Hypothalamus (tissue), 51 donors: ENCODE measurements at places on chromosomes 11 and 22.

DNA sequence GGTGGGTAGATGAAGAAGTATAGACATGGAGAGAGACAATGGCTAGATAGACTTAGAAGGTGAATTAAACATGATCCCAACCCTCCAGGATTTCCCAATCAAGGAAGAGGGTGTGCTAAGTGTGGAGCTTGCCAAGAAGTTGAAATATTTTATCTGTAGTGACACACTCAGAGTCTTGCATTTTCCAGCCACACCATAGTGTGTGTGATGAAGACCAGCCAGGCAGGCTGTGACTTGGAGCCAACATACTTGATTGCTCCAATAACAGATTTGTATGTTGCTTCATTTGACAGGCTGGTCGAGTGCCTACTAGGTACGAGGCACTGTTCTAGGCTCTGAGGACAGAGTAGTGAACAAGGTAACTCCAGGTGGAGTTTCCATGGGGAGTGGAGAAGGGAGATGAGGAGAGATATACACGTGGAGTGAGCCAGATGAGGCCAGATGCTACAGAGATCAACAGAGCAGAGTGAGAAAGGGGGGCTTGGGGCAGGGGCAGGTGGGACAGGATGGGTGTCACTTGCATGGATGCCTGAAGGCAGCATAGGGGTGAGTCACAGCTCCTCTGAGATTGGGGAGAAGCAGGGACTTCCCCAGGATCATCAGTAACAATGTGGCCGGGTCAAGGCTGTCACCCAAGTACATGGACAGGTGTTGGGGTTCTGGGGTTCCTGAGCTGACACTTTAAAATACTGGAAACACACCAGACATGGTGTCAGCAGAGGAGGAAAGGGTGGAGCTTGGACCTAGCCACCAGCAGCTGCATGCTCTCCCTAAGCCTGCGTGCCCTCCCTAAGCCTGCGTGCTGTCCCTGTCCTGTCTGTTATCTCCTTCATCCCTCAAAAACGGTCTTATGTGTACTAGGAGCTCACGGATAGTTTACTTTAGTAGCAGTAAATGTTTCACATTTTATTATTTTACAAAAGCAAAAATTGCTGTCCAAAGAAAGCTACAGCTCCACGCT lies 23.6 kb downstream of the PDGFB start:
- no peak for DNase-seq

GRCh38 chr11:70671083-70671482 lies 272.8 kb downstream of the CTTN start:
- no peak for DNase-seq

DNA sequence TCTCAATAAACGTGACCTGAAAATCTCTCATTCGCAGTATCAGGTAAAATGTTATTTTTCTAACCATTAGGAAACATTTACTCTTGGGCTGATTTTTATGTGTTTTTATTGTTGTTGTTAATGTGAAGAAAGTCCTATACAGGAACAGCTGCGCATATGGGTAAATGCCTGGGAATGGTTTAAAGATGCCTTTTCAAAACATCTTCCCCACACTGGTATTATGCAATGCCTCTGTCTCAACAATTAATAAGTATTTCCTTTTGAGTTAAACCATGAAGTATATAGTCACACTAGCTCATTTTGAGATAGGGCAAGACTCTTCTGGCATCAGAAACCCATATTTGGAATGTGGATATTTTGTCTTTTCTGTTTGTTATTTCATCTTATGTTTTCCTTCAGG lies 13.7 kb upstream of the LIN7C start:
- no peak for DNase-seq

- DNase-seq = no peak
Measured at GRCh38 chr11:105937331-105937730, 84.7 kb downstream of the MSANTD4 start.

DNA sequence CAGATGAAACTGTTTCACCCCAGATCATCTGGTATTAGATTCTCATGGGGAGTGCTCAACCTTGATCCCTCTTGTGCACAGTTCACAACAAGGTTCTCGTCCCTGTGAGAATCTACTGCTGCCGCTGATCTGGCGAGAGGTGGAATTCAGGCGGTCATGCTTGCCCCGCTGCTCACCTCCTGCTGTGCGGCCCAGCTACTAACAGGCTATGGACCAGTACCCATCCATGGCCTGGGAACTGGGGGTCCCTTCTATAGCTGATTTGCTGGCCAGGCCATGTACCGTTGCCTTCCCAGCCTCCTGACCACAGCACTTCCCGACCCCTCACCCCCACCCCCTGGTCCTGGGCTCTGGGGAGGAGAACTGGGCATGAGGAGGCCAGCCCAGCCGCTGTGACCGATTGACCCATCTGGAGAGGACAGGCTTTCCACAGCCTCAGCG lies 2.6 kb downstream of the PHLDA2 start:
- no peak for DNase-seq

GRCh38 chr11:126878913-126879482 lies 121.6 kb downstream of the KIRREL3 start:
- DNase-seq = no peak

DNA sequence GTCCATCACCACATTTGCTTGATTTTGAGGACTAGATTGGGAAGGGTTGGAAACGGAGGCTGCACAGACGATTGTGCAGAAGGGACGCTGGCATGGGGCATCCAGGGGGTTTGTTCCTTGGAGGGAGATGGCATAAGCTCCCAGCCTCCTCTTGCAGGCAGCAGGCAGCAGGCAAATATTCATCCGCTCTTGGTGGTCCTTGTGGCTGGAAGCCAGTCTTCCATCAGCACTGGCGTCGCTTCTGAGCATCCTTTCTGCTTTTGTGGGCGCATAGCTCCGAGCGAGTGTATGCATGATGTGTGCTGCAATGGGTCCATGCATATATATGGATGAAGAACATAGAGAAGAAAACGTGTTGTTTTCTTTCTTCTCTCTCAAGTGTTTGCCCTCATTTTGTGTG lies 166.1 kb upstream of the NTM start:
- DNase-seq = no peak

GRCh38 chr22:23754980-23755636 lies 883 bp upstream of the VPREB3 start:
- no peak for DNase-seq

GRCh38 chr11:116505298-116506262 lies 267.2 kb downstream of the BUD13 start:
- no peak for DNase-seq

- DNase-seq = no peak
Measured at GRCh38 chr11:58027341-58027740, 3.4 kb upstream of the OR6Q1 start.

DNA sequence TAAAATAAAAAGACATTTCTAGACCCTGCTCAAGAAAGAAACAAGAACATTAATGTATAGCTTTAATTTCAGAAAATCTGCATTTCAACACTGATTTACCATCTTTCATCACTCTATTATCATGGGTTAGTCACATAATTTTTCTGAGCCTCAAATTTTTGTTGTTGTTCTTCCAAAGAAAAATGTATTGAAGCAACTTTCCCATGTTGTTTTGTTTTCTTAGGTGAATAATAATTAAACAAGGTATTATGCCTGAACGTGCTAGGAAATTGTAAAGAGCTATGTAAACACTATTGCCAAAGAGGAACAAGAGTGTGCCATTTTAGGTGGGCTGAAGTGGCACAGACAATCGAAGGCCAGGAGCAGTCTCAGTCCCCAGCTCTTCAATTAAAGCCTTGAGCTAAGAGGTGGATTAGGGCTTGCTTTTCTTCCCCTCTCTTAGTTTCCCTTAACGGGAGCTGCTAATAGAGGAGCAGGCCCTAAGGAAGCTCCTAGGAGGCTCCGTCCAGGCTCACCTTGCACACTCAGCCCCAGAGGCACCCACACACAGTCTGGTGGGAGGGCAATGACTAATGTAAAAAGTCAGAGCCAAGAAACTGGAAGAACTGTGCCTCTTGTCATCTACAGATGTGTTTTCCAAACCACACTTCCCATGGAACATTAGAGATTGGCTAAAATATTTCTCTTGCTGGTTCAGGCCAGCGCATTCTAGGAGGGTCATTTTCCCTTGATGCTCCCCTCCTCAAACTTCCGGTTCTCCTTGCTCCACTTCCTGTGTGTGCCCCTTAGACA lies 8.8 kb upstream of the UBASH3B start:
- DNase-seq = no peak

DNA sequence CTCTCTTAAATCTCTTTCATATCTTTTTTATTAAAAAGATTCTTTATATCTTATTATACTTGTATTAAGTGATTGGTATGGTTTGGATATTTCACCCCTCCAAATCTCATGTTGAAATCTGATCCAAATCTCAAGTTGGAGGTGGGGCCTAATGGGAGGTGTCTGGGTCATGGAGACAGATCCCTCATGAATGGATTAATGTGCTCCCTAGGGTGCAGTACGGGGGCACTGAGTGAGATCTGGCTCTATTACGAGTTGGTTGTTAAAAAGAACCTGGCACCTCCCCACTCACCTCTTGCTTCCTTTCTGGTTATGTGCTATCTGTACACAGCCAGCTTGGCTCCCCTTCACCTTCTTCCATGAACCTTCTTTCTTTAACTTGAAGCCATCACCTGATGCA lies 149.6 kb downstream of the CWF19L2 start:
- no peak for DNase-seq

DNA sequence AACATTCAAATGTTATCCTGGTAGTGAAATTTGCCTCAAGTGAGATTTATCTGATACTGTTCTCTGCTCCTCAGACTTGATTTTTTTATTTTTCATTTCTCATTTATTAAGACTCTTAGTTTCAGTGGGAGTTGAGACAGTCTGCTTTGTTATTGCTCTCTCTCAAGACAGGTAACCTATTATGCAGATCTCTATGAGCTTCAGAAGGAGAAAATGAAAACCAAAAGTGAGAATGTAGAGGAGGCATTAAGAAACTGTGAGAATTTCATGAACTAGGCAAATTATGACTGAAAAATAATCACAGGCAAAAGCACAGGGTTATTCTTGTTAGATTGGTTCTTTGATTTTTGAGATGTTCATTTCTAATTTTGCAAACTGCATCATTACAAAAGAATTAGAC lies 290.0 kb upstream of the CHORDC1 start:
- DNase-seq = no peak

DNA sequence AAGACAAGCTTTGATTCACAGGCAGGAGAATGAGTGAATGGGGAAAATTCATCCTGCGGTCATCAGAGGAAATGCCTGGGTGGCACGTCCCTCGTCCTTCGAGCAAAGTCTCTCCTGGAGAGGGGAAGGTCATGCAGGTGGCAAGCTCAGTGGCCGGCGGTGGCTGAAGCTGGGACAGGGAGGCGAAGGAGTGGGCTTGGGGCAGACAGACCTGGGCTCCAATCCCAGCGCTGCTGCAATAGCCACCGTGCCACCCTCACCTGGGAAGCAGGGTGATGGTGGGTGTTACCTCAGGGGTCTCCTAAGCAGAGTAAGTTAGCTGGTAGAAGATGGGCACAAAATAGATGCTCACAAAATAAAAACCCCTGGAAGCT lies 22.4 kb upstream of the CACNG2 start:
- DNase-seq = no peak

- no peak for DNase-seq
Measured at GRCh38 chr11:7467652-7468051, 17.7 kb upstream of the OLFML1 start.

- DNase-seq = no peak
Measured at GRCh38 chr11:96186806-96187205, 156.2 kb downstream of the MAML2 start.

DNA sequence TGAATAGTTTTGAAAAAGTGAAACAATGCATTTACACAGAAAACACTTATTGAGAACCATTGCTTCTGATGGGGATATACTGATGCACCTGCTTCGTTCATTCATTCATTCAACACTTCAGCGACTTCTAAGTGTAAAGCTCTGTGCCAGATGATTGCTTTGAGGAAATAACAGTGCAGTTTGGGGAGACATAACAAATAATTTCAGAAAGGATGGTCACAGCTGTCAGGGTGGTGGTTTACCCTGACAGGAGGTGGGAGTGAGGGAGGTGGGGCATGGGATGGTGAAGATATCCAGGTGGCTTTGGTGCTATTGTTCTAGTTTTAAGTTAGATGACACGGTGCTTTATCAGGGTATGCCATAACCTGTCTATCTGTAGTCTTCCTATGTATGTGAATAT lies 344.1 kb downstream of the LARGE1 start:
- DNase-seq = no peak

GRCh38 chr11:122979103-122979814 lies 2.4 kb downstream of the BSX start:
- no peak for DNase-seq

DNA sequence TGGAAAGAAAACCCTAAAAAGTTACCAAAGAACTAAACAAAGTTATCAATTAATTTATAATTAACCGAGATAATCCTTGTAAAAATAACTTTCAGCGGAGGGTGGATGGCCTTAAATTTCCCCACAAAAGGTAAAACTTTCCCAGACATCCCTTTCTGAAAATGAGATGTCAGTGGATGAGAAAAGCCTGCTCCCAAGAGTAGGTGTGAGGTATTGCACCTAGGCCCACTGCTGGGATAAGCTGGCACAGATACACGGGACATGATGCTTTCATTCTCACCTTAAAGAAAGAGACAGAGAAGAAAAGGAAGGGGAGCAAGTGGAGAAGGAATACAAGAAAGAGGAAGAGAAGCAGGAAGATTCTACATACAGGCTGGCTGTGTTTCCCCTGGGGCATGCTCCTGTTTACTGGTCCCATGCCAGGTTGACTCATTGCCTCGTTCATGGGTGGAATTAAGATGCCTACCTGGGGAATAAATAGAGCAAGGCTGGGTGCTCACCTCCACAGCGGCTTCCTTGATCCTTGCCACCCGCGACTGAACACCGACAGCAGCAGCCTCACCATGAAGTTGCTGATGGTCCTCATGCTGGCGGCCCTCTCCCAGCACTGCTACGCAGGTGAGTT lies at the start of gene SCGB2A2:
SCGB2A2 (plus strand) TSS at position 505 of the 625 bp plus-strand sequence; CDS start at position 564, 59 bp downstream.
- no peak for DNase-seq

GRCh38 chr11:87779276-87780067 lies 395.8 kb downstream of the RAB38 start:
- no peak for DNase-seq

- DNase-seq = no peak
Measured at GRCh38 chr11:20111871-20112270, 48.4 kb downstream of the DBX1 start.

DNA sequence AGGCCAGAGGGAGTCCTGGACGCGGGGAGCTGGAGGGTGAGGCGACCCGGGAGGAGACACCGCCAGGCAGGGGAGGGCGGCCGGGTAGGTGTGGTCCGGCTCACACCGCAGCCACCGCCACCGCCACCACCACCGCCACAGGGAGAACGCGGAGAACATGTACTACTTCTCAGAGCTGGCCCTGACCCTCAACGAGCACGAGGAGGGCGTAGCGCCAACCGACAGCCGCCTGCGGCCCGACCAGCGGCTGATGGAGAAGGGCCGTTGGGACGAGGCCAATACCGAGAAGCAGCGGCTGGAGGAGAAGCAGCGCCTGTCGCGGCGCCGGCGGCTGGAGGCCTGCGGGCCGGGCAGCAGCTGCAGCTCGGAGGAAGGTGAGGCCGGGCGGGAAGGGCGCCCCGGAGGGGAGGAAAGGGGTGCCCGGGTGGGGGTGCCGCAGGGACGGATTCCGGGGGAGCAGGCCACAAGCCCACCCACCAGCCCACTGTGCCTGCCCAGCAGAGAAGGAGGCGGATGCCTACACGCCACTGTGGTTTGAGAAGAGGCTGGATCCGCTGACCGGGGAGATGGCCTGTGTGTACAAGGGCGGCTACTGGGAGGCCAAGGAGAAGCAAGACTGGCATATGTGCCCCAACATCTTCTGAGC lies 62.8 kb downstream of the MORC2 start:
- no peak for DNase-seq
